ENCODE measurements at places on chromosomes 1 and 21. TPM values are rescaled to one million over a fixed set of nuclear protein-coding genes. Genes with fewer than 3 reads are reported as not detected.

HHAT gene
- total RNA-seq: 1.5 TPM

NUP210L gene
- total RNA-seq: 0.12 TPM

MEX3A gene
- 0.05 TPM for total RNA-seq

ARMH1 gene
- 47.4 TPM for total RNA-seq

DNA sequence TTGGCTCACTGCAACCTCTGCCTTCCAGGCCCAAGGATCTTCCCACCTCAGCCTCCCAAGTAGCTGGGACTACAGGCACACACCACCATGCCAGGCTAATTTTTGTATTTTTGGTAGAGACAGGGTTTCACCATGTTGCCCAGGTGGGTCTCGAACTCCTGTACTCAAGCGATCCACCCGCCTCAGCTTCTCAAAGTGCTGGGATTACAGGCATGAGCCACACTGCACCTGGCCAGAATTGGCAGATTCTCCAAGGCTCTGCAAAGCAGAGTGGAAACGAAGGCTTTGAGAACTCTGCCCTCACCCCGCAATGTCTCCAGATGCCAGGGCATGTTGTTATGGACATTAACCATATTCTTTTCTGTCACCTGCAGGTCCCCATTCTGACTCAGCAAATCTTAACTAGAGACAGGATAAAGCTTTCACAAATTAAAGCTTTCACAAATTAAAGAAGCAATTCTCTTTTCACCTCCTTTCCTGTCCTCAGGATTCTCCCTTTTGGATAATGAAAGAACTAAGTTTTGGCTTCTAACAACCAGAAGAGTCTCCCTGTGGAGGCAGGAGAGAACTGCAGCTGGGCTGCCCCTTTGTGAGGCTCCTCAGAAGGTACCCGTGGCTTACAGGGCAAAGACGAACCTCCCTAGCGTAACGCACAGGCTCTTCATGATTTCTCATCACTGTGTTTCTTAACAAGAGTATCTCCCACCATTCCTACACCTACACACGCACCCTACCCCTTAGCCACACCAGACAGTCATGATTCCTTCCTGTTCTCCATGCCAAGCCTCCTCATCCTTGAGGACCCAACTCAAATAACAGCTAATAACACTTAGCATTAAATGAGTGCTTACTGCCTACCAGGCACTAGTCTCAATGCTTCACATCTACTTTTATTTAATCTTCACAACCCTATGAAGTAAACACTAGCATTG is 29.8 kb downstream of the GPA33 start:
- DNase-seq: no peak
- no peak overlapping the region for H3K27ac ChIP-seq
- no peaks in the 10 kb centered on the region for H3K36me3 ChIP-seq
- peaks cover 15% of the 10 kb centered on the region for H3K4me1 ChIP-seq

DNA sequence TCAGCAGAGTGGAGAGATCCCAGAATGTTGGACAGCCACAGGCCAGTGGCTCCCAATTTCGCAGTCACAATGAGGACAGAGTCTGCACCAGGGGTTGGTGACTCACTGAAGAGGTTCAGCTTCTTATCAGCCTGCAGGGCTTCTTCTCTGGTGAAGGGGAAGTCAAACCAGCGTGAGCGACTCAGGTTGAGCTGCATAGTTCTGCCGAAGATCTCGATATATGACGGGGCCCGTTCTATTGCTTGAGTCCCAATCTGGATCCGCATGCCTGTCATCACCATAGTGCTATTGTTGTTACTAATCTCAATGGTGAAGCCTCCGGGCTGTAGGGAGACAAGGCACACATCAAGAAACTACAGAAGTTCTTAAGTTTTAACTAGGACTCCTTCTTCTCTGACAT is 58.5 kb downstream of the UBR4 start:
- H3K36me3 ChIP-seq: peaks cover 92% of the 10 kb centered on the region
- H3K4me1 ChIP-seq: peaks cover 2% of the 10 kb centered on the region
- H3K27ac ChIP-seq: no peak overlapping the region
- no peak overlapping the region for H3K4me3 ChIP-seq

DNA sequence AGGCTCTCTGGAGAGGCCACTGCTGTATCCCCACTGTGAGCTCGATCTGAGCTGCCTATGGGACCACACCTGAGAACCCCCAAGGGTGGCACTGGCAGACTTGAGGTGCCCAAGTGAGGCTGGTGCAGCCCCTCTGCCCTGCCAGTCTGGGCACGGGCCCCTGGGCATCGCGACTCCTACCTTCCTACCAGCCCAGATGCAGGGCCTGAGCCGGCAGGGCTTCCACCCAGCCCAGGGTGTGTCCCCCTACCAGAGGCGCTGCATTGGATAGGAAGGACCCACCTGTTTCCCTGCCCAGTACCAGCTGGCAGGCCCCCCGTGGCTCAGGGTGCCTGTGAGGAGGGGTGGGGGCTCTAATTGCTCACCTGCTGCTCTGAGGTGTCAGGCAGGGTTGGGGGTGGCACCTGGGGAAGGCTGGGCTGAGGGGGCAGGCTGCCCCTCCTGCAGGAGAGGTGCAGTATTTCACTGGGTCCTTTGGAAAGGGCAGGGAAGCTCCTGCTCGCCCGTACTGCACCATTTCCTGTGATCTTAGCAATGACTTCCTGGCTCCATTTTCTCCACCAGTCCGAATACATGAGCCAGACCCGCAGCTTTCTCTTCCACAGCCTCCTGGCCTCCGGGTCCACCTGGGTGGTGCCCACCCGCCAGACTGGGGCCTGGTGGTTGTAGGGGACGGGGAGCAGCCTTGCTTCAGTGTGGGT is 11.8 kb downstream of the TP73 start:
- no peaks in the 10 kb centered on the region for H3K36me3 ChIP-seq
- no peak overlapping the region for H3K27ac ChIP-seq
- no peak for DNase-seq
- peaks cover 7% of the 10 kb centered on the region for H3K27me3 ChIP-seq

- DNase-seq: peak; percentile 66
- peaks cover 9% of the 10 kb centered on the region for H3K36me3 ChIP-seq
- H3K4me1 ChIP-seq: peaks cover 33% of the 10 kb centered on the region
- H3K4me3 ChIP-seq: peak overlapping the region; percentile 12
- H3K27ac ChIP-seq: peak overlapping the region; percentile 95
- no peaks in the 10 kb centered on the region for H3K27me3 ChIP-seq
Observed at GRCh38 chr1:182259229-182259872, 132.2 kb downstream of the GLUL start.

DNA sequence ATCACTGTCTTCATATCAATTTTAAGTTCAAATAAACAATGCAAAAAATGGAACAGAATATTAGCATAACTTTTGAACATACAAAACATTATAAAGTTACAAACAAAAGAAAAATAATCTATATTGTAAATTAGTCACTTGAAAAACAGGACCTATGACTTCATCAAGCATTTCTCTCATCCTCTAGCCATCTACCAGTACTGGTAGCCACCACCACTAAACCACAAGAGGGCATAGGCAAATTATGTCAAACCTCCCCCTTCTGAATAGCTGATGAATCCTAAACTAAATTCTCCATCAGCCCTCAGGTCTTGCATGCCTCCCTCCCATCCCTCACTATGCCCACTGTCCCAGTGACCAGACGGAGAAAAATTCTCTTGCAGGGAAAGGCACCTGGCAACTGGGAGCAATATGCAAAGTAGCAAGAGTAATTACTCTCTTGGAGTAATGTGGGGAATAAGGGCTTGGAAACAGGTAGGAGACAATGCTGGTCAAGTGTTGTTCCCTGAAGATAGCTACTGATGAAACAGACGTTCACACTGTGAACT is 37.1 kb downstream of the SSX2IP start:
- H3K27ac ChIP-seq: no peak overlapping the region
- peaks cover 35% of the 10 kb centered on the region for H3K36me3 ChIP-seq
- peaks cover 2% of the 10 kb centered on the region for H3K4me1 ChIP-seq
- no peak for DNase-seq

TNNI3K gene
- not detected for total RNA-seq

Data from activated CD4-positive, alpha-beta T cell treated with anti-CD3 and anti-CD28 coated beads, Interleukin-2, amount 10 ng/mL, durations not matched to agents 7 days and 5 days (primary cell).